ENCODE measurements at places on chromosomes 5 and 9. TPM values are rescaled to one million over a fixed set of nuclear protein-coding genes. Genes with fewer than 3 reads are reported as not detected.

The FNIP1 gene
- 12.8 TPM for total RNA-seq

The DOCK2 gene
- 2.1 TPM for total RNA-seq

The S1PR3 gene
- 32.4 TPM for total RNA-seq

The LCN9 gene
- not detected for total RNA-seq

The PLPP7 gene
- total RNA-seq = 0.05 TPM

The IFNA14 gene
- total RNA-seq = not detected

The ADAMTS16 gene
- total RNA-seq = 1.7 TPM

The VCAN gene
- total RNA-seq = 23.4 TPM

The RELL2 gene
- 4.3 TPM for total RNA-seq

The IL7R gene
- 0.79 TPM for total RNA-seq

The SOHLH1 gene
- 0.09 TPM for total RNA-seq

The PCDHA1 gene
- 0.21 TPM for total RNA-seq

The IL9 gene
- total RNA-seq = not detected

The ACSL6 gene
- total RNA-seq = not detected

The BAAT gene
- 0.58 TPM for total RNA-seq

The EMB gene
- total RNA-seq = 5.4 TPM

The PTGES gene
- total RNA-seq = 92.3 TPM

The ZNF354C gene
- 0.80 TPM for total RNA-seq

The STPG3 gene
- not detected for total RNA-seq

The NPR3 gene
- total RNA-seq = 20.9 TPM

The C5orf52 gene
- total RNA-seq = not detected

The NOXA1 gene
- 1.0 TPM for total RNA-seq

The HAVCR1 gene
- 37.7 TPM for total RNA-seq

The SET gene
- 455 TPM for total RNA-seq

The SLC34A1 gene
- not detected for total RNA-seq

The PCDHGC4 gene
- total RNA-seq = not detected

The ENG gene
- 0.17 TPM for total RNA-seq

The MLANA gene
- total RNA-seq = not detected

The SLC22A4 gene
- 3.9 TPM for total RNA-seq

The DUSP1 gene
- total RNA-seq = 254 TPM

The EPB41L4B gene
- 9.5 TPM for total RNA-seq

The PIP5K1B gene
- total RNA-seq = not detected

The RUFY1 gene
- 29.0 TPM for total RNA-seq

The GPR151 gene
- not detected for total RNA-seq

The FAM200C gene
- total RNA-seq = 2.5 TPM

The ZFP2 gene
- 0.07 TPM for total RNA-seq

The ELOVL7 gene
- total RNA-seq = 9.5 TPM

The TTC16 gene
- total RNA-seq = 0.02 TPM

Data from A549 treated with CpdA at 1 μM for 4 hours (cell line).